SJSA1 (cell line): ENCODE measurements at places on chromosomes 1 and 21. TPM values are rescaled to one million over a fixed set of nuclear protein-coding genes. Genes with fewer than 3 reads are reported as not detected.

DNA sequence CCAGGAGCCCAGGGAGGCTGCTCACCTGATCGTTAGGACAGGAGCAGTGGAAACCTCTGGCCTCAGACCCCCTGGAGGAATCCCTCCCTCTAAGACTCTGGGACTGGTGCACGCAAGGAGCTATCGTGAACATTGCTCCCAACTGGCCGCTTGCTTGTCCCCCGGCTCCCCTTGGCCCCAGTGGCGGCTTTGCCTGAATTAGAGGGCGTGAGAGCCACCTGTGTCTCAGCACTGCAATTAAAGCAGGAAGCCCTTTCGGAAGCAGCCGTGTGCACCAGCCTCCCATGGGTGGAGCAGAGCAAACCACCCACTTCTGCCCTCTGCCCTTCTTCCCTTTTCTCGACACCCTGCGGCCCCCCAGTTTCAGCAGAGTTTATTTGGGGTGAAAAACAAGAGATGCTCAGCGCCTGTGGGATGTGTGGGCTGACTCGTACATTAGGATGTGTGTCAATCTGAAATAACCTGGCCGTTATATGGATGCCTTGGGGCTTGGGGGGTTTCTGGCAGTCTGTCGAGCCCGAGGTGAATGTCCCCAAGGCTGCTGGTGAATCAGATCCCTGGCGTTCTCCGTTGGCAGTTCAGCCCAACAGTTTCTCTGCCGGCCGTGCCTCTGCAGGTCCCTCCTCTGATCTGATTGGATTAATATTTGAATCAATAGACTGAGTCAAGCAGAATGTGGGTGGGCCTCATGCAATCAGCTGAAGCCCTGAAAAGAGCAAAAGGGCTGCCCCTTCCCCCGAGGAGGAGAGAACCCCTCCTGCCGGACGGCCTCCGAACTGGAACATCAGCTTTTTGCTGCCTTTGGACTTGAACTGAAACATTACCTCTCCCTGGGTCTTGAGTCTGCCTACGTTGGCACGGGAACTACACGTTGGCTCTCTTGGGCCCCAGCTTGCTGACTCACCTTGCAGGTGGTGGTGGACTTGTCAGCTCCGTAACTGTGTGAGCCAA is 7.3 kb upstream of the UMODL1 start:
- no peak for DNase-seq

DNA sequence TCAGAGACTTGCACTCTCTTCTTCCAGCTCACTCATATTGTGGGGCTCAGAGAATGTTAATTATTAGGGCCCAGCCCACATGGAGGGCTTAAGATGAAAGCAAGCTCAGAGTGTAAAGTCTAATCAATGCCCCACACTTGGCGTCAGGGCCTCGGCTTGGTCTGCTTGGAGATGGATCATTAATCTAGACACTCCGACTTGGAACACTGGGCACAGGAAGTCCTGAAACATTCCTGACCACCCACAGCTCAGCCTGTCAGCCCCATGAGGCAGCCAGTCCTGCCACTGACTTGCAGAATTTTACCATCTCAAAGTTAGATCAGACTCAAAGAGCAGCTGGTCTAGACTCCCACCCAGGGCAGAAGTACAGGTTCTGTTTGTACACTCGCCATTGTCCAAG is 69.8 kb upstream of the TRABD2B start:
- peak; percentile 43 for DNase-seq

DNA sequence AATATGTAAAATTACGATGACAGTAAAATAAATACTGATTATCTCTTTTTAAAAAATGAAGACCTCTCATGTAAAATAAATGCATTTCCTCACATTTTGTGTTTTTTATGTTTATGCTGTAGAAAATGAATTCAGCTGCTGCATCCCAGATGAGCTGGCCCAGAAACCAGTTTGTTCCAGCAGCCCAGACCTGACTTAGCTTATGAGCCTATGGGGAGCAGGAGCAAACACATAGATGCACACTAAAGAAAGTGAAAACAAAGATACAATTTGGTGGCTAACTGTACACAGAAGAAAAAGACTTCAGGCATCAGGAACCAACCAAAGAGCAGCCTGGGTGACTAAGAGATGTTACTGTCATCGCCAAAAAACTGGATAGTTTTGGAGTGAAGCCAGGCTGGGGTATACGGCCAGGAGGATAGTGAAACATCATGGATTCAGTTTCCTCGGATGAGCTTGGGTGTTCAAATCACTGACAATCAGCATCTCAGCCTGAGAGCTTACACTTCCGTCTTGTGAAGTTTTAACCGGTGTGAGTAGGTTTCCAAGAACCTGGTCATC is 113.9 kb upstream of the BACE2 start:
- DNase-seq: no peak

DNA sequence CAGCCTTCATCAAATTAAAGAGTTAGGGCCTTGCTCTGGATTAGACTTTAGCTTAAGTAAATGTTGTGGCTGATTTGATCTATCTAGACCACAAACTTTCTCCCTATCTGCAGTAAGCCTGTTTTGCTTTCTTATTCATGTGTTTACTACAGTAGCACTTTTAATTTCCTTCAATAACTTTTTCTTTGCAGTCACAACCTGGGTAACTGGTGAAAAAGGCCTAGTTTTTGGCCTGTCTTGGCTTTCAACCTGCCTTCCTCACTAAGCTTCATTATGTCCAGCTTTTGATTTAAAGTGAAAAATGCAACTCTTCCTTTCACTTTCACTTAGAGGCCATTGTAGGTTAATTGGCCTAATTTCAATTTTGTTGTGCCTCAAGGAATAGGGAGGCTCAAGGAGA is 12.5 kb upstream of the LPGAT1 start:
- DNase-seq: no peak

DNA sequence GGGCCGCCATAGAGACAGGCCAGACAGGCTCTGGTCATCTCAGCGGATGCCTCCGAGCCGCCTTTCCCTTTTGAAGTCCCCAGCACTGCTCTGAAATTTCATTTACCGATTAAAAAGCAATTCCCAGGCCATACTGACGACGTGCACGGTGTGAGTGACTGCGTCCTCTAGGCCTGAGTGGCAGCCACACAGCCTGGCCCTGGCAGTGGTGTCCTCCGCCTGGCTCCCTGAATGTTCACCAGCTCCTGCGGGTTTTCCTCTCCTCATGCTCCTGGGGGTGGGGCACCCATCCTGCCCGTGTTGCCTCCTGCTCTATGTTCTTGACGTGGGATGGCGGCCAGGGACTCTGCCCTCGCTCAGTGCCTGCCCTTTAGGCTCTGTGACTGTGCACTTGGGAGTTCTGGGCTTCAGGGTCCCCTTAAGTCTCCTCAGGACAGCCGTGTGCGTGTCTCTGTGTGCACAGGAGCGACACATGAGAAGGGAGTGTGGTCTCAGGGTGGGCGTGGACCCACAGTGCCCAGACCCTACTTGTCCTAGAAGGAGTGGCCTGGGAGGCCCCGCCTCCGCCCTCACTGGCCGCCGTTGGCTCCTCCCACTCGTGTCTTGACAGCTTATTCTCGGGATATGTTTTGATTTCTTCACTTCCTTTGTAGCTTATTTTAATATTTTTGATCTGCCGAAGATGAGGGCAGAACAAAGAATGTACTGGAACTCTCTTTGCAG is 3.6 kb downstream of the SKI start:
- peak; percentile 36 for DNase-seq

- no peak for DNase-seq
Measured at GRCh38 chr1:23774174-23774880, 3.9 kb upstream of the PITHD1 start.

DNA sequence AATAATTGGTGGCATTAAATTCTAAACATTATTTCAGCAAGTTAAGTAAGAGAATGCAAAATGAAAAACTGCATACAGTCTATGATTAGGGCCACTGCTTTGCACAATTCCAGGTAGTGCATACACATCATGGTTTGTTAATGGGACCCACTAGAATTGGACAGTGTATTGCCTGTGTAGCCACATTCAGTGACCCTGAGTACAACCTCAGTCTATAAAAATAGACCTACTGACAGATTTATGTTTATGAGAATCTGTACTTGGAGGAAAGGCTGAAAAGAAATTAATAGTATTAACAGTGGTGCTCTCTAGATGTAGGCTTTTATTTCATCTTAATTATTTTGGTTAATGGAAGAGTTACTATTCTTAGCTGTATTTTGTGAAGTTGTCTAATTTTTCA is 18.8 kb downstream of the UAP1 start:
- no peak for DNase-seq

GRCh38 chr21:29250636-29251035 is 48.1 kb upstream of the BACH1 start:
- DNase-seq: no peak

DNA sequence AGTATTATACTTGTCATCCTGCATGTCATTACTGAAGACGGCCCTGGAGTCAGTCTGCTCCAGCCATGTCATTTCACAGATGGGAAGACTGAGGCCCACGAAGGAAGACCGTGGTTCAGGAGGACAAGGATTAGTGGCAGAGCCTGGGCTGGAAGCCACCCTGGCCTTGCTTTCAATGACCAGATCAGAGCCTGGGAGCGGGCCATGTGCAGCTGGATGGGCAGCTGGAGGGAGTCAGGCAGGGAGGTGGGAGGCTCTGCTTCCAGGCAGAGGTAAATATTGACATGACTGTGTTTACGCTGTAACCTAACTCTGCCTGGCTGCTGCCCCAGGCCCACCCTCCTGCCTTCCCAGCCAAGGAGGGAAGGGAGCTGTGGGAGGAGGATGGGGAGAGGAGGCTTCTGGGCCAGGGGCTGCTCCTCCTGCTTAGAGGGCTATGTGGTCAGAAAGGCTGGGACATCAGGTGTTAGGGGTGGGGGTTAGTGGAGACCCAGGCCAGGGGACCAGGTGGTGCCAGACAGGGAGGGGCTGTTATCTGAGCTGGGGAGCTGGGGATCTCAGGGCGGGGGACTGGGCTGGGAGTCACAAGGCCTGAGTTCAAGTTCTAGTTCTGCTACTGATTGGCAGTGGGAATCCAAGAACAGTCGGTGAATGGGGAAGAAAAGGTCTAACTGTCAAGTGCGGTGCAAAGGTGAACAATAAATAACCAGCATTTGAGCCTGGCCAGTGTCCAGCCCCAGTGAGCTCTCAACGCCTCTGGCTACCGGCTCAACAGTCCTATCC is 48.5 kb upstream of the ECE1 start:
- no peak for DNase-seq

GRCh38 chr1:48757363-48757762 is 19.3 kb downstream of the BEND5 start:
- no peak for DNase-seq

Gene TMPRSS15
- not detected in 2 replicates for total RNA-seq
